GM23338 (cell line): ENCODE measurements at places on chromosomes 1 and 21. TPM values are rescaled to one million over a fixed set of nuclear protein-coding genes. Genes with fewer than 3 reads are reported as not detected.

DNA sequence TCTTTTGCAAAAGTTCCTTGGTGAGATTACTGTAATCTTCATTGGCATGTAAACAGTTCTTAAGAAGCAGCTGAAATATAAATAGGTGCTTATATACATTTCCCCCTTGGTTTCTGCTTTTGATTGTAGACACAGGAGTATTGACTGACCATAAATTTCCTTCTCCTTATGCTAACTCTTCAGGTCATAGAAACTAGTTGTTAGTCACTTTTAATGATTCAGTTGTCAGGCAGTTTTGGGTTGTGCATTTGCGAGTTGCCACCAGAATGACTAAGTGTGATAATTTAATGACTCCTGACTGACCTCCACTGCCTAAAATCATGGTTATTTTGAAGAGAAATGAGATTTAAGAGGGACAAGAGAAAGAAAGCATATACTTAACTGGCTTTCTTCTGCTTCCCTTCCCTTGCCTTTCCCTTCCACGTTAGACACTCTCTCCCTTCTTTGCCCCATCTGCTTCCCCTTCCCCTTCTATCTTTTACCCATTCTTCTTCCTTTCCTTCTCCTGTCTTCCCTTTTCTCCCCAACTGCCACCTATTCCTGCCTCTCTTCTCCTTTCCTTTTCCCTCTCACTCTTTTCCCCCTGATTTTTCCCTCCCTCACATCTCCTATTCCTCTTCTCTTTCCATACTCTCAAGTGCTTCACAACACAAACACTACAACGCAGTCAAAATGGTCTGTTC lies 12.3 kb downstream of the ZMPSTE24 start:
- no peaks in the 10 kb centered on the region for H3K4me1 ChIP-seq
- H3K27me3 ChIP-seq = no peaks in the 10 kb centered on the region
- H3K27ac ChIP-seq = no peak overlapping the region
- peaks cover 35% of the 10 kb centered on the region for H3K36me3 ChIP-seq
- H3K4me3 ChIP-seq = no peak overlapping the region
- DNase-seq = no peak

The HSD3B1 gene
- total RNA-seq = not detected in 2 replicates

- H3K27me3 ChIP-seq = no peaks in the 10 kb centered on the region
- DNase-seq = no peak
- no peaks in the 10 kb centered on the region for H3K4me1 ChIP-seq
- no peak overlapping the region for H3K4me3 ChIP-seq
- H3K27ac ChIP-seq = no peak overlapping the region
- H3K36me3 ChIP-seq = no peaks in the 10 kb centered on the region
Measured at GRCh38 chr1:53544728-53545515, 85.7 kb downstream of the DMRTB1 start.

DNA sequence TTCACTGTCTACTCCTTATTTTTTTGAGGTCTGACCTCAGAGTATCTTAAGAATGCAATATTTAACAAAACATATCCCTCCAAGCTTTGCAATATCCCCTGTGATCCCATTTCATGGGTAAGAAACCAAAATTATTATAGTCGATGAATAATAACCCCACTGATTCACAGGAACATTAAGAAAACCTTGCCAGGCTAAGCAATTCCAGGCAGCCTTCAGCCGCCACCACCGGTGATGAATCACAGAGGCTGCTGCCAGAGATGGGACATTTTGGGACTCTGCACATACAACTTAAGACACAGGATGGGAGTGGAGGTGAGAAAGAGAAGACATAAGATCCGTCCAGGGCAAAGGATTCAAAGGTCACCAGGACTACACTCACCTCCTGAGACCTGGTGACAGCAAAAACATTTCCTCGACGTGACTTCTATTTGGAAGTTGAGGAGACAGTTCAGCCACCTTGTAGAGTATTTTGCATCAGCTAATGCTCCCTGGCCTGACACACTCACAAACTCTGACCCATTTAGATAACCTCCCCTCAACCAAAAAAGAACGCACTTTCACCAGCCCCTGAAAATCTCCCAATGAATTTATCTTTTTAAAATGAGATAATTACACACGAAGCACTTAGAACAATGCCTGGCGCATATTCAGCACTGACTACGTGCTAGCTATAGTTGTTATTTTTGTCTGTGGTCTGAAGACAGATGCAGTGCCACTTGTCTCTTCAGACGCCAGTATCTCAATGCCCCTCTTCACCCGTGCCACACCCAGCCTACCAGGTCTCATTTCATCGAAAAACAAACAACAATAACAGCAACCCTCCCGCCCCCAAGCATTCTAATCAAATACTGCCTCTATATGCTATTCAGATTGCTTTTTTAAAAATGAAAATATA lies 17.8 kb upstream of the OVAAL start:
- no peaks in the 10 kb centered on the region for H3K27me3 ChIP-seq
- no peak for DNase-seq
- H3K36me3 ChIP-seq = no peaks in the 10 kb centered on the region
- no peak overlapping the region for H3K27ac ChIP-seq

The RNU1-3 gene
- under 0.01 TPM in 1 of 2 replicates, not detected in the other for total RNA-seq
